ENCODE measurements at places on chromosomes 13 and 19.

GRCh38 chr13:98447881-98448641 is 128.8 kb downstream of the STK24 start:
- DNase-seq, result no peak

DNA sequence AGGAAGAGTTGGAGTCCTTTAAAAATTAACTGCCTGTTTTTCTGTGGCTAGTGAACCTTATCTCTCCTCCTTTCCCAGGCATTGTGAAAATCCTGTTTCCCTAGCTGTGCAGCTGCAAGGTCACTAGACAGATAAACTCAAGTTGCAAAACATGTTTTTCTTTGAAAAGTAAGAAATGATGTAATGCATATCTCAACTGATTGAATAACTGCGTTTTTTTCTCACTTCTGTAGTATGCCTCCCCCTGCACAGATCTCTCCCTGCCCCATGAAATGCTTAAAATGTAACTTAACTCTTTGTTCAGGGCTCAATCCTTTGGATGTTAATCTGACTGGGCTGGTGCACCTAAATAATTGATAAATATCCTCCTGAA is 27.7 kb upstream of the CYSLTR2 start:
- DNase-seq, result no peak

DNA sequence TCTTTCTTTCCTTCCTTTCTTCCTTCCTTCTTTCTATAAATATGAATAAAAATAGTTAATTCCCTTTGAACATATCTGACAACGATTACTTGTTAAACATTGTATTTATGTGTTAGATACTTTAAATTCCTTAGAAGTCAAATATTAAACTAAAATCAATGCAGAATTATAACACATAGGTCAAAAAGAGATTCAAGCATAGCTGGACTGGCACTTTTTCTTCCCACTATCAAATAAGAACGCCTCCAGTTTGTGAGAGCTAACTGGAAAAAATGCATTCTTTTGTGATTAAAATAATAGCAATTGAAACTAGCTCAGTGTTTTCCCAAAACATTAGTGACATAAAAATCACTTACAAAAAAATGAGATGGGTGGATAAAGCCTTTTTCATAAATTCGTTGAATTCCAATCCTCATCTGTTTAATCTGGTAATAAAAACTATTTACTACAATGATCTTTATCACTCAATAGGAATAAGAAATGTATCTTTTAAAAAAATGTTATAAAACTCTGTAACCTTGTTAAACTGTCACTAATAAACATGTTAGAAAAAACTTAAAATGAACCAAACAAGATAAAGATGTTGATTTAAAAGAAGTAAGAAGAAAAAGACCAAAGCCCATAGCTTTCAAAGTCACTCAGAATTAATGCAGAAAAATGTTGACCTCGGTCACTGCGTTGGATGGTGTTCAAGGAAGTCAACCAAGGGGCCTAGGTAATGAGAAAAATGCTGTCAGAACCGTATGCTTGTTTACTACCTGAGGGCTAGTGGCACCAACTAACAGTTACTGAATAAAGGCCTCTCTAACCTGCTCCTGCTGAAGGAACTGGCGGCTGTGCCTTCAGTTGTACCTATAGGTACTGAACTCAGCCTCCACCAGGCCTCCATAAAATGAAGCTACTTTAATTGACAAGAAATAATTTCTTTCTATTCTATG is 1039.5 kb upstream of the SLC10A2 start:
- no peak for DNase-seq

GRCh38 chr13:59479629-59480028 is 684.1 kb downstream of the DIAPH3 start:
- no peak for DNase-seq

- DNase-seq, result no peak
Observed at GRCh38 chr13:110407021-110407420, 99.9 kb downstream of the COL4A2 start.

- DNase-seq, result no peak
Observed at GRCh38 chr13:77697217-77698103, at the start of gene SLAIN1. Gene SLAIN1 (plus strand): TSS chr13:77697687. CDS start chr13:77697914, 227 bp downstream.

- DNase-seq, result no peak
Observed at GRCh38 chr13:82010780-82011179, 1669.9 kb upstream of the SPRY2 start.

DNA sequence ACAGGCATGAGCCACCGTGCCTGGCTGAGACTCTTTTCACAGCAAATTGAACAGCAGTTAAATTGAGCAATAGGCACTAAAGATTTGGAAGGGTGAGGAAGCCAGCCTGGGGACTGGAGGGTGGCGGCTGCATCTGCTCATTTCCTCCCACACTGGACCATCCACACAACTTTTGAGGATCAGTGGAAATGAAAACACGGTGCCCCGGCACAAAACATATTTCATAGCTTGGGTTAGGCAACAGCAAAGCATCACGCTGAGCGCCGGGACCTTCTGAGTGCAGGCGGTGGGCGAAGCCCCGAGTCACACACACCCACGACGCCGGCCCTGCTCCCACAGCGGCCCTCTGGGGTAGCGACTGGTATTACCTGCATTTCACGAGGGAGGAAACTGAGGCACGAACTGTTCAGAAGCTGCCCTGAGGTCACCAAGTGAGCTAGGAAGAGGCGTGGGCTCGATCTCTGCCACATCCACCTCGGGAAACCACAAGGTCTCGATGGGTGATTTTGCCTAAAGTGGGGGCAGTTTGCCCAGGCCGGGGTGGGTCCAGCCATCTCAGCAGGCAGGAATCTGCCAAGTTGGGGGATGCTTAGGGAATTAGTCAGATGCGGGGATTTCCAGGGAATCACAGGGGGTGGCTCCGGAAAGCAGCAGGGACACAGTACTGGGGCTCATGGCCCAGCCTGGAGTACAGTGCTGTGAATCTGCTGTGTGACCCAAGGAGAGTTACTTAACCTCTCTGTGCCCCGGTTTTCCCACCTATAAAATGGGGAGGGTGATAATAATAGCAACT is 3.5 kb upstream of the SBNO2 start:
- DNase-seq, result peak; percentile 87

DNA sequence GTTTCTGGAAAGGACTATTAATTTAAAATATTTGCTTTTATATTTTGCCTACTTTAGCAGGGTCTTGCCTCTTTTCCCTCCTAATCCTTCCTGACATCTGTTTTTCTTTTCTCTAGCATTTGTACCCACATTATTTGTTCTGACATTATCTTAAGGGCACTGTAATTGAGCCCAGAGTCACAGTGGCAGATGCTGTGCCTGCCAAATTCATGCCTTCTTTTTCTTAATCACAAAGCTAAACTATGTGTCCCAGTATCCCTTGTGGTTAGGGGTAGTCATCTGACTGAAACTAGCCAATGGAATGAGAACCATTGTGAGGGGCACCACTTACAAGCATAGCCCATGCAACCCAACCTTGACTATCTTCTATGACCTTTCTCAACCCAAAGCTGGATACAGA is 562.9 kb downstream of the MYO16 start:
- no peak for DNase-seq

GRCh38 chr13:103284466-103284865 is 218.2 kb upstream of the SLC10A2 start:
- DNase-seq, result no peak

DNA sequence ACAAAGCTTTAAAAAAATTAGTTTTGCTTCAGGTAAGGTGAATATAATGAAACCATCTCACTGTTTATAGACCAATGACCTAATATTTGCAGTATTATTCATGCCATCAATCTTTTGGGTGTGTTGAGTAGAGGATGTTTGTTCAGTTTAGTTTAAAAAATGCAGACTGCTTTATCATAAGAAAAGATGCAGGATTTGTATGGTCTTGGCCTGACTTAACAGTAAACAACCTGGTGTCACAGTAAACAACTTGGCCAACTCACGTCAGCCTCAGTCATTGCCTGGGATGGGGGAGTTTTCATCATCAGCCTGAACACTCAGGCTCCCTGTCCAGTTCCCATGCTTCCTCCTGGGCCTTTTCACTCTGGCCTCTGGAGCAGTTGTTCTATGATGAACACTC is 55.1 kb downstream of the LMO7 start:
- no peak for DNase-seq

- no peak for DNase-seq
Observed at GRCh38 chr13:27269114-27269665, 1.4 kb upstream of the RASL11A start.

DNA sequence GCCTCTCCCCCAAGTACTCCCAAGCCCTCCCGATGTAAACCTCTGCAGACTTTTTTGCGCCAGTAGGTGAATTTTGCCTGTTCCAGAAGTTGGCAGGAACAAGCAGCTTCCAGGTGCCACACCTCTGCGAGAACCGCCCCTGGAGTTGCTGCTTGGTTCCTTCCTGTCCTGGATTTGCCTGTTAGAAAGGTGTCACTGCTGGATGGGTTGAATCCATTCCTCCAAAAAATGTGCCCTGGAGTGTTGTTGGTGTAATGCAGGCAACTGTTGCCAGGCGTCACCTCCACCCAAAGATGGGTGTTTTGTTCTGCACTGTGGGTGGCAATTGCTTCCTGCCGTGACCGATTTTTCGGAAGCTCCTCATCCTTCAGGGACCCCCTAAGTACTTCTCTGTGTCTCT is 5.7 kb downstream of the PGPEP1 start:
- DNase-seq, result no peak

GRCh38 chr13:40465015-40465390 is 201.4 kb downstream of the FOXO1 start:
- no peak for DNase-seq

- no peak for DNase-seq
Observed at GRCh38 chr19:2333027-2333806, 4.7 kb downstream of the SPPL2B start.

GRCh38 chr13:28219408-28220099 is 81.2 kb downstream of the PAN3 start:
- no peak for DNase-seq

DNA sequence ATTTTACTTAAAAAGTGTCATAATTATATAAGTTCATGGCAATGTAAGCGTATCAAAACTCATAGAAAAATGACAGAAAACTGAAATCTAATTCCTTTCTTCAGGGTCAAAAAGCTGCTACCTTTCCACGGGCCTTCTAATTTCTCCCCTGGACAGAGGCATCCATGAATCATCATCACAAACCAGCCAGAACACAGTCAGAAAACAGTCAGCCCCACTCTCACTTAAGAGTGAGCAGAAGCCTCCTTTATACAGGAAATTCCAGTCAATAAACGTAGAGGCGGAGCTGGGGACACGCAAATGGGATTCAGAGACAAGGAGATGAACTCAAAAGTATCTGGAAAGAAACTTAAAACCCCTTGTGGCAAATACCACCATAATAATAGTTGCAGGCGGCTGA is 54.2 kb upstream of the ABCC4 start:
- DNase-seq, result peak; percentile 20

DNA sequence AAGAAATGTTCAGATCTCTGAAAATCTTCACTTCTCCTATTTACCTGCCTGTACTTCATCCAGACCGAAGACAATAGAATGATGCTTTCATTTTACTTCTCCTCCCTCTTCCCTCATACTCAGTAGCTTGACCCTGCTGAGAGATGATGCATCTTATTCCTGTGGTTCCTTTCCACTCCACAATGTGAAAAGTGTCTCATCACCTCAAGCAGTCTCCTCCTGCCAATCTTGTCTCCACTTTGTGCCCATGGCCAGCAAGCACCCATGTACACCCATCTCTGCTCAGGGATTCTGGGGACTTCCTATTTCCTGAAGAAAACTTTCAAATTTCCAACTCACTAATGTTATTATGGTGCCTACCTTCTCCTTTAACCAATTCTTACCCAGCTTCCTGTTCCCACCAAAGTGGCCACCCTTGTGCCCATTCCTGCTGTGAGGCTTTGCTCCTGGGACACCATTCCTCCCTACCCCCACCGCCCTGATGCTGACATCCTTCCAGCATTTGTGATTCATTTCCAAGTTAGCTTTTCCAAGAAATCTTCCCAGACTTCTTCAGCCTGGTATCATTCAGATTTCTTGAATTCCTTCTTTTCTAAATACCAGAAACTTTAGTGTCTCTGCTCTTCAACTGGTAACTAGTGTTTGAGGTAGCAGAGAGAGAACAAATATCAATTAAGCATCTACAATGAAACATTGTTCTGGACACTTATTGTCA is 212.5 kb downstream of the POSTN start:
- DNase-seq, result no peak

DNA sequence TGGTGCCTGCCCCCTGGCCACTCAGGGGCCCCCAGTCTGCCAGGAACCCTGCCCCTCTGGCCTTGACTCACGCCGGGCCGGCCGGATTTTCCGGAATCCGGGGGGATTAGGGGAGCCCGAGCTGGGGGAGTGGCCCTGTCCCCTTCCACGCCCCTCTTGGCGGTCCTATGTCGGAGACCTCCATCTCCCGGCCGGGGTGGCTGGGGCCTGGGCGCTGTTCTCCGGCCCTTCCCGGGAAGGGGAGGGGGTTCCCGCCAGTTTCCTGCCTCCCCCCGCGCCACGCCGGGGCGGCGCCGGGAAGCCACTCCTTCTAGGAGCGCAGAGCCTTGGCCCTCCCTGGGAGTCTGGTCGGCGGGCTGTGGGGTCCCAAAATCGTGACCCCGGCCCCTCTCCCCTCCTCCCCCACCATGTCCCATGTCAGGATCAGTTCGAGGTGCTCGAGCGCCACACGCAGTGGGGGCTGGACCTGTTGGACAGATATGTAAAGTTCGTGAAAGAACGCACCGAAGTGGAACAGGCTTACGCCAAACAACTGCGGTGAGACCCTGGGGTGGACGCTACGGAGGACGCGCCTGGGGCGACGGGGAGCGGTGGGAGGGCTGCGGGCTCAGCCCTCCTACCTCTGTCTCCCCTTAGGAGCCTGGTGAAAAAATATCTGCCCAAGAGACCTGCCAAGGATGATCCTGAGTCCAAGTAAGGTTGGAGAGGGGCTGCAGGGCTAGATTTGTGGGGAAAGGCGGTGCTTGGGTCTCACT is 1.3 kb downstream of the TRIP10 start:
- no peak for DNase-seq

GRCh38 chr19:41570639-41571112 is 5.3 kb upstream of the CEACAM21 start:
- peak; percentile 10 for DNase-seq

GRCh38 chr19:48915757-48916156 is 15.6 kb downstream of the NUCB1 start:
- no peak for DNase-seq

GRCh38 chr19:39637891-39638290 is 17.8 kb upstream of the LGALS16 start:
- no peak for DNase-seq

GRCh38 chr13:29547153-29547552 is 48.3 kb downstream of the SLC7A1 start:
- no peak for DNase-seq

GRCh38 chr19:2711172-2711874 is 8.8 kb upstream of the GNG7 start:
- DNase-seq, result peak; percentile 72
